ENCODE measurements at places on chromosomes 16 and 17.

DNA sequence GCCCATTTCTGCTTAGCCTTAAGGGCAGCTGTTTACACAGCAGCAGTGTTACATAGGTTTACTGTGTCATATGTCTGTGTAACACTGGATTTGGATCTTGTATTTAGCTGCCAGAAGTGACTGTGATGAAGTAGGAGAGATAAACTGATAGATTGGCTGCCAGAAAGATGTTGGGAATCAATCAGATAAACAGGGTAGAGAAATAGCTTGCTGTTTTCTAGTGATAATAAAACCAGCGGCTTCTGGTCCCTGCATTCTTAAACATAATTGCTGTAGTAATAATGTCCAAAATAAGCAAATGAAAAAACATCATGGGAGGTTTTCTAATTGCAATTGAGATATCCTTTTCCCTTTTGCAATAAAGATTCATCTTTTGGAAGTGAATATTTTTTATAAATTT is 68.7 kb downstream of the AATF start:
- no peak for DNase-seq

DNA sequence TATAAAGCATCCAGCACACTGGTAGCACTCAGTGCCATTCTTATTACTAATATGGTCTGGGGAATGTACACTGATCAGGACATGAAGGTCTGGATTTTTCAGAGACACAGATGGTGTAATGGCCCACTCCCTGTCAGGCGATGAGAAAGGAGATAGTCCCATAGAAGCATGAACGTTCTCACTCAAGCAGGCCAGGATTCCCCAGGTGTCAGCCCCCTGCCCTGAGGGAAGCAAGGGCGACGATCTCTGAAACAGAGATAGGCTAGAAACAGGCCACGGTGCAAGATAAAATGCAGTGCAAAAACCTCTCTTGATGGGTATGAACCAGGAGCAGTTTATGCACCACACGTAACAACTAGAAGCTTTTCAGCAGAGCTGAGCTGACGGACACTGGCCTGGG is 10.6 kb downstream of the PRPSAP1 start:
- DNase-seq: no peak

- no peak for DNase-seq
These were observed 53.5 kb upstream of the INTS2 start for GRCh38 chr17:61981323-61981722.

GRCh38 chr17:28712705-28713415 is 1.2 kb upstream of the PROCA1 start:
- DNase-seq: no peak

DNA sequence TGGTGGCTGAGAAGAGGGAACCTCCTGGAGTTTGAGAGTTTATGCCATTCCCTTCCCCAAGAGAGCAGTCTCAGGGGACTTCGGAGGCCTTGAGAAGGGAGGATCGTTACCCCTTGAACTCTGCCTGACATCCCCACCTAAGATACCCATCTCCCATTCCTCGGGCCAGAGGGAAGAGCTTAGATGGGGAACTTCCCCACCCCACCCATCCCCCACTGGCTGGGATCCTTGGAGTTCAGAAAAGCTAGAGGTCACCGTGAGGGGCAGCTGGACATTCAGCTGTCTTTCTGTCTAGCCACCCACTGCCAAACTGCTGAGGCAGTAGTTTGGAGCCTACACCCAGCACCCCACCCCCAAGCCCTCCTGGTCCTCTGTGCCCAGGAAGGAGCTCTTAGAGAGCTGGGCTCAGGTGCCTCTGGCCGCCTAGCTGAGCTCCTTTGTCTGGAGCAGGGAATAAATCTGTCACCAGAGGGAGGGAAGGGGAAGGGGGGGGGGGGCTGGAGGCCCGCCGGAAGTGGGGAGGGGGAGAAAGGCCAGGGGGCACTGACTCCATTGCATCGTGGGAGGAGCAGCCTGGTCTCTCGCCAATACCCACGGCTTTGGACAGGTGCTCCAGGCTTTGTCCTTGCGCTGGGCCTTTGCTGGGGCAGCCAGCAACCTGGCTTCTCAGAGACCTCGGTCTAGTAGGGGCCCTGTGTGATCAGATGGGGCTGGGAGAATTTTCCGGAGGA is 1.0 kb downstream of the HSD11B2 start:
- no peak for DNase-seq

GRCh38 chr17:82751171-82751570 is 694 bp upstream of the TBCD start:
- no peak for DNase-seq

DNA sequence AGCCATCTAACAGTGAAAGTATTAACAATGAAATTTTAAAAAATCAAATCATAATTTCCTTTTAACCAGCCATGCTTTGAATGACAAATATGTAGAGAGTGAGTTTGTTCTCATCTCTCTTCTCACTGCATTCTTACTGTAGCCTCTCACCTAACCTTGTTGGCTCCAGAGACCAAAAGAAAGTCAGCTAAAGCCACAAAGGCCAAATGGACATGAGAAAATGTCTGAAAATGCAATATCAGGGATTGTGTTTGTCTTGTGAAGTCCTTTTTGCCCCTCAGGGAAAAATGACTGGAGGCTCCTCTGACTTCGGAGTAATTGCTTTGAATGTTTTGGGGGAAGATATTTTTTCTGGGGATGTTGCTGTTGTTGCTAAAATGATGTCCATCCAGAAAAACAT is 166.3 kb downstream of the SLC39A11 start:
- no peak for DNase-seq

DNA sequence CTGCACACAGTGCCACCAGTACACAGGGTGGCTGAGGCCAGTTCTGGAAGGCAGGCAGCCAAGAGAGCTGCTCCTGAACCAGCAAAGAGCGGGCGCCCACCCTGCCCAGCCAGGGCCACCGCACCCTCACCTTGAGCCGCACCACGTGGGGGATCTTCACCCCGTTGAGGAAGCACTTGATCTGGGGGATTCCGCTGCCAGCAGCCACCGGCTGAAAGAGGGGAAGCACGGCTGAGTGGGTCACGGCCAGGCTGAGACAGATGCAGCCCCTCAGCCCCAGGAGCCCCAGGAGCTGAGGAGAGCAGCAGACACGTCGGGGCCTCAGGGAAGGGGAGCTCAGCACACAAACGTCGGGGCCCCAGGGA is 14.6 kb upstream of the CCDC154 start:
- no peak for DNase-seq

Data from LNCaP clone FGC (cell line).